ENCODE measurements at places on chromosomes 12 and 14.
A peak's percentile ranks its signal among the peaks of the same experiment; 100 is the strongest.

DNA sequence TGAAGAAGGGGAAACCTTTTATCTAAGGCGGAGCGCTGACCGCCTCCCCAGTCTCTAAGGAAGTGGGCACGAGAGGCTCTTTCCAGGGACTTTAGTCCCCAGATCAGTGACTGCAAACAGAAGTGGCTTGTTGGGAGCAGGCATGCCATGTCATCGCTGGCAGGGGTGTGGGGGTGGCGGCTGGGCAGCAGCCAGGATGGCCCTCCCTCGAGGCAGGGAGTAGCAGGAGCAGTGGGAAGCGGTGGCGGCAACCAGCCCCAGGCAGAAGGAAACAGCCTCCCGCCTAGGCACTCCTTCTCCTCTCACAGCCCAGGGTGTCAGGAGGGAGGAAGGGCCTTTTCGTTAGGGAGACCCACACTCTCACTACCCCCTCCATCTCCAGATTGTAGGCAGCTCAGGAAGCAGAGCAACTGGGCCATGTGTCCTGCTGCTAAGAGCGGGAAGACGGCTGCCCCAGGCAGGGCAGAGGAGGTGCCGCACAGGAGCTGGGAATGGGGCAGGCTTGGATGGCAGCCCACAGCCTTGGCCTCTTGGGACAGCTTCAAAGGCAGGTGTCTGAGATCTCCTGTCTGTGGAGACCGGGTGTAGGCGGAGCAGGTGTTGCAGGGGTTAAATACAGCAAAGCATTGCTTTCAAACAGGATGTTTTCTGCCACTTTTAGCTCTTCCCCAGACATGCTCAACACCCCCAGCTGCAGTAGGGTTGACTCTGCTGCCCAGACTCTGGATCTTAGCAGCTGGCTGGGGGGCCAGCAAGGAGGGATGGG is 21.8 kb downstream of the VDR start:
- DNase-seq, result no peak

DNA sequence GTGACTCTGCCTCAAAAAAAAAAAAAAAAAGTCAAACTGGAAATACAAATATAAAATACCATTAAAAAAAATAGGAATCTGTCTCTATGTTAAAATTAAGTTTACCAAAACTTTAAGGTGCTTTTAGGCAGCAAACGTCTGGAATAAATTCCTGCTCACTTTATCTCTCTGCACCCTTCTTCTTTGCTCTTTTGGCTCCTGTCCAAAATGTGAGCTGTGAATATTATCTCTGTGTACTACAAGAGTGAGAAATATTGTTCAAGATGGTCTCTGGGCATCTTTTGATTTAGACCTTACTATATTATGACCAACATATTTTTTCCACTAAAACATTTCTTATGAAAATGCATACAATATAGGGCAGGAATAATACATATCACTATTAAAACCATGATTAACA is 63.7 kb downstream of the PUS7L start:
- DNase-seq, result no peak

DNA sequence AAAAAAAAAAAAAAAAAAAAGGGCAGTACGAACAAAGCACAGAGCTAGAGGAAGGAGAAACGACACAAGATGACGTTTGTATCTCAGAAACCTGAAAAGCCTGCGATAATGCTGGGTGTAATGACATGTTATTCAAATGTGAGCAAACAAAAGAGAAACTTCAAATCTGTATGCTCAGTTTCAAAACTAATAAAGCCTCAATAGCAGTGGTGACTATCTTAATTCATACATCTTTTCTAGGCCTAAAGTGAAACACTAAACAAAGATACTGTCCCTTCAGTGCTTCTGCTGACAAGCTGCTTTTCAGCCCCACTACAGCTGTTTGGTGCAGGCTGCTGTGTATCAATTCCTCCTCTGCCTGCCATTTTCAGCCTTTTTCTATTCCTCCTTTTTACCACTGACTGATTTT is 15.8 kb downstream of the ITPR2 start:
- no peak for DNase-seq

GRCh38 chr12:95721320-95721719 is 69.2 kb downstream of the NTN4 start:
- DNase-seq, result no peak

DNA sequence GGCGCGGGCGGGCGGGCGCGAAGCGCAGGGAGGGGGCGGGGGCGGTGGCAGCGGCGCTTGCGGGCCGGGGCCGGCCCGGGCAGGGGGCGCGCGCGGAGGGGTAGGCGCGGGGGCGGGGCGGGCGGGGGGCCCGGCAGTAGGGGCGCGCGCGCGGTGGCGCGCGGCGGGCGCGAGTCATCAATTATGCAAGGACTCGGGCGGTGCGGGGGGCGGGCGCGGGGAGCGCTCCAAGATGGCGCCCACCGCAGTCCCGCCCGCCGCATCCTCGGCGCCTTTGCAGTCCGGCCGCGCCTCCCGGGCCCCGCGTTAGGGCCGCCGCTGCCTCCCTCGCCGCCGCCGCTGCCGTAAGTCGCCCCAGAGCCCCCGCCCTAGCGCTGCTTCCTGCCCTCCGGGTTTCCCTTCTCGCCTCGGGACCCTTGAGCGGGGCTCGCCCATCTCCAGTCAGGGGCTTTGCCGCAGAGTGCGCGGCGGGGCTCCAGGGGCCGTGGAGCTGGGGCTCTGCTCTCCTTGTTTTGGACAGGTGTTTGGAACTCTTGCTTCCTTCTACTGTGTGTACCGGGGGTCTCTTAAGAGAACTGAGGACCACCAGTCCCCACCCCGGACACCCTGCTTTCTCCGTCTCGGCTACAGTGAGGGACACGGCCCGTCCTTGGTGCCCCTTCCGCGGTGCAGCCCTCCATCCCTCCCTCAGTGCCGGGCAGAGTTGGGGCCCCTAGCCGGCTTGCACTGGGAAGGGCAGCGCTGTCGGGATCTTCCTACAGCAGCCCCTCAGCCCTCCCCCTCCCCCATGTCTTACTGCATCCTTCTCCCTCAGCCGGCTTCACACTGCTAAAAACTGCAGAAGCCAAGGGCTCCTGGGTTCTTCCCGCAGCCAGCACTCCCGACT is at the start of gene SCN8A:
TSS of gene SCN8A (plus strand) at position 218 of the 886 bp plus-strand sequence. CDS start 71,585 bp downstream, outside the sequence.
- peak; percentile 17 for DNase-seq

- no peak for DNase-seq
These were observed 131.7 kb downstream of the MIPOL1 start for GRCh38 chr14:37329189-37330001.

GRCh38 chr12:58745348-58746125 is 174.8 kb downstream of the LRIG3 start:
- DNase-seq, result no peak

DNA sequence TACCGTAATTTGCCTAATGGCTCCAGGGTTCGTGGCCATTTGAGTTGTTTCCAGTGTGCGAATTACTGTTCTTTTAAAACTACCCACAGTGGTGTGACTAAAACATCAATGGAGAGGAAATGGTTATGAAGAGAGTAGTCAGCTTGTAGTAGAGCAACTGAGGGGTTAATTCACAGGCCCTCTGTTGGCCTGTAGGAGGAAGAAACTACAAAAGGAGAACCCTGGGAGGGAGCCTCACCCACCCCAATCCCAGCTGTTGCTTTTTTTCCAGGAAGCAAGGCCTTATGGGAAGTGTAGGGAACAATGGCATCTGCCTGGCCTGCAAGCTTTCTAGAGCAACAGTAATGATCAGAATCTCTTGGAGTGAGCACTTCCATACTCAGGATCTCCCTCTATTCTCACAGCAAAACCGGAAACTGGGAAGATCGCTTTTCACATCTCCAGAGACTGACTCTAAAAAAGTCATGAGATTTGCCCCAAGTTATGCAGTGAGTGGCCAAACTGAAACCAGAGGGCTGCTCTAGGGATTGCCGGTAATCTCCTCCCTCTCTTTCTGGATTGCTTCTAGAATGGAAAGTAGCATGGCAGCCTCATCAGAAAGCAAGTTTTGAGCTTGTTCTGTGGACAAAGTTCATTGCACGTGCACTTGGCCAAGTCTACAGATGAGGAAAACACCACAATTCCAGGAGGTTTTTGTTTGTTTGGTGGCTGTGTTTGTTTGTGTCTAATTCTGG is 125.3 kb upstream of the PWP1 start:
- no peak for DNase-seq

- no peak for DNase-seq
These were observed 29.7 kb downstream of the CCDC85C start for GRCh38 chr14:99574099-99574880.

DNA sequence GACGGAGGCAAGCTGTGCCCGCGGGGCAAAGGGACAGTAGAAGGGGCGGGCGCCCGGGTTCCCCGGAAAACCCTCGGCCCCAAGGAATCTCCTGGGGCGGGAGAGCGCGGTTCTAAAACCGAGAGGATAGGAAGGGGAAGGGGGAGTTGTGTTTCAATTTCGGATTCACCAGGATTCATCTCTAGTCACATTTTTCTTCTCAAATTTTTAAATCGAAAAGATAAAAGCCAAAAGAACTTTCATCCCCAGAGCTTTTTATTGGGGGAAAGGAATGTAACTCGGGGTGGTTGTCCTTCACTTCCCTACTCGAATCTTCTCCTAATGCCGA is 1.4 kb downstream of the BMP4 start:
- DNase-seq, result no peak

DNA sequence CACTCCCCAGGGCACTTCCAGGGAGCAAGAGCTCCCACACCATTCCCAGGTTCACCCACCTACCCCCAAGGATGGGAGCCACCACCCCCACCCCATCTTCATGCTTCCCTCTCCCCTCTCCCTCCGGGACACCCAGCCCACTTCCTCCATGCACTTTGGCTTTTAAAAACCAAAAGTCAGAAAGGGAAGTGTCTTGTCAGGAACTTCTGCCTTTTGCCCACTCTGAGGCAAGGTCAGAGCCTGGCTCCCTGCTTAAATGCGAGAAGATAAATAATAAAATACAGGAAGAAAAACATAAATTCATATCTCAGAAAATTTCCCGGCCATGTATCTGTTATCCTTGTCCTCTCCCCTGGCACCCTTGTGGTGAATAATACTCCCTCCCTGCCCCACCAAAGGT is 81.6 kb downstream of the PTGER2 start:
- DNase-seq, result no peak

DNA sequence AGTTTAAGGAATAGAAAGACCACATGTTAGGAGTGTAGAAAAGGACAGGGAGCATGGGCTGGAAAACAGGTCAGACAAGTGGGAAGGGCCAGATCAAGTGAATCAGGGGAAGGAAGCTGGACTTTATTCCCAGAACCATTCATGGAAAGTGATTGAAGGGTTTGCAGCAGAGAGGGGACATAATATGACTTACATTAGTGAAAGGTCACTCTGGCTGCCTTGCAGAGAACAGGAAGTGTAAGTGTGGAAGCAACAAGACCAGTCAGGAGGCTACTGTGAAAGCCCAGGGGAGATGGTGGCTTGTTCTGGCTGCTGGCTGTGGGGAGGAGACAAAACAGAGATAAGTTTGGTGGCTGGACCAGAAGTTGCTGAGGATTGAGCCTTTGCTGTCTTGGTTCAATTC is 69.1 kb downstream of the VCPKMT start:
- no peak for DNase-seq

DNA sequence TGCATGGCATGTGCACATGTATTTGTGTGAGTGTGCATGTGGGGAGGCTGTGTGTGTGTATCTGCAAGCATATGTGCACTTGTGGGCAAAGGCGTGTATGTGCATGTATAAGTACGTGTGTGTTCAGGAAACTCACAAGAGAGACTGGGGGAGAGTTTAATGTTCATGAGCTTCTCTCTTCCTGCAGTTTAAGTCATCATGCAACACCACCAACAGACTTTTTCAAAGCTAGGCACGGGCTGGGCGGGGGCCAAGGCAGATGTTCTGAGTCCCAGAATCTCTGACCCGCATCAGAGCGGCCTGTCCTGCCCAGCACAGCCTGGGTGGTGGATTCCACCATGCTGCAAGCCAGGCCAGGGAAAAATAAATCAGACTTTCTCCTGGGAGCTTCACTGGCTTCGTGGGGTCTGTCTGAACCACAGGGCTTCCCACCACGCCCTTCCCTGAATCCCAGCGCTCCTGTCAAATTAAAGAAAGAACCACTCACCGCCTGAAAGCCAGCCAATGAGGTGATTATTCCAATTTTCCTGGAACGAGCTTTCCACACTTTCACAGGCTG is 75.7 kb downstream of the PITPNM2 start:
- no peak for DNase-seq

DNA sequence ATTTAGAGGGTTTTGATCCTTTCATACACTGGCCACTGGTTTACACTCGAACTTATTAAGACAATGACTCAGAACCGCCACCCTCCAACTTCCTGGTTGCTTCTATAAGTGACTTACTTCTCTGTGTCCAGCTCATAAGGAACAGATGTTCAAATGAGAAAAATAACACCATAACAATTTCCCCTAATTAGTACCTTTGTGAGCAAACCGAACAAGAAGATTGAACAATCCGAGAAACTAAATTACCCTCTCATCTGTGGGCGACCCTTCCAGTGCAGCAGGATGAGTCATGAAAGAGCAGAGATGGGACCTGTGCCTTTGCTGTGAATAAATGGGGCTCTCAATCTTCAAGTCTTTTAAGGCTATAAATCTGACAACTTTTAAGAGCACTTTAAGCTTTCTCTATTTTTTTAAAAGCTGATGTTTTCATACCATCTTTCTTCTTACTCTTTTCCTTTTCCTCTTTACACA is 146.8 kb upstream of the RASSF8 start:
- no peak for DNase-seq

- no peak for DNase-seq
These were observed 587.7 kb downstream of the RPL10L start for GRCh38 chr14:46063872-46064271.

GRCh38 chr12:79934281-79935020 is 446 bp downstream of the PPP1R12A start:
- DNase-seq, result peak; percentile 44

GRCh38 chr14:62778852-62779251 is 266.4 kb downstream of the KCNH5 start:
- no peak for DNase-seq

DNA sequence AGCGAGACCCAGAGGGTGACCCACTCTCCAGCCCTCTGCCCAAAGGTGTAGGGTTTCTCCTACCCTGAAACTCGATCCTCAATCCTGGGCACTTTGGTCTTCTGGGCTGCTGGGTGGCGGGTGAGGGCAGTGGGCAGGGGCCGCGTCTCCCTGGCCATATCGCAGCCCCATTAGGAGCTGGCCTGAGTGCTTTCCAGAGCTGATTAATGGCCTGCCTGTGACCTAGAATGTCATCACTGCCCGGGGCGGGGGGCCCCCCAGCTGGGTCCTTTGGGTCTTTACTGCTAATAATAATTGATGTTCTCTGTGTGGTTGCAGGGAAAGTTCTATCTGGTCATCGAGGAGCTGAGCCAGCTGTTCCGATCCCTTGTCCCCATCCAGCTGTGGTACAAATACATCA is 47.8 kb downstream of the HRK start:
- DNase-seq, result no peak

DNA sequence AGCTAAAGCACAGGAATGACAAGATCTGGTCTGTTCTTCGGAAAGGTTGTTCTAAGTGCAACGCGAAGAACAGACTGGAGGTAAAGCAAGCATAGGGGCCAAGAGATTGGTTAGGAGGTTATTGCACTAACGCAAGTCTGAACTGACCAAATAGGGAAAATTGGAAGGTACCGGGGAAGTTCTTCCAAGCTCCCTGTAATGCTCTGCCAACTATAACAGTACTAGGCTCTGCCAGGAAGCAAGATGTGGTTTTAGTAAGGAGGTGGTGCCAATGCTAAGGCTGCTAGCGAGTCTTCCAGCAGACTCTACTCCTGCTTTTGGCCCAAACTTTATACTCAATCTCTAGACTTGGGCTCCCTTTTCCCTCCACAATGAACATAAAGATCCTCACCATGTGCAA is 138.6 kb downstream of the PAWR start:
- DNase-seq, result no peak

- no peak for DNase-seq
These were observed 2.1 kb downstream of the CATSPERB start for GRCh38 chr14:91729756-91730155.
